ENCODE measurements at places on chromosomes 5 and 9. TPM values are rescaled to one million over a fixed set of nuclear protein-coding genes. Genes with fewer than 3 reads are reported as not detected.

DNA sequence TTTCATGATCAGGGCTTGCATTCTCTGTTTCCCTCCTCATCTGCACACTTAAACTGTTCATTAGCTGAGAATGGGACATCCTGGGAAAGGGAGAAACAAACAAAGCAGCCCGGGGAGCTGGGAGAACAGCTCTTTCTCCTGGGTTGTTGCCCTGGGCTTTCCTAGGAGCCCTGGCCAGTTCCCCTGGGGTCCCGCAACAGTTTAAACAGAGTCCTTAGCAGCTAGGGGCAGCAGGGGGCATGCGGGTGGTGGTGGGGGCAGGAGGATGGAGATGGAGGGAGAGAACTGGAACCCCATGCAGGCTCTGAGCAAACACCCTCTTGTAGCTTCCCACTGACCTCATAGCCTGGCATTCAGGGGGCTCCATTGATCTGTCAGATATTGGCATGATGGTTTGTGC is 209.1 kb upstream of the TBCA start:
- DNase-seq: no peak

GRCh38 chr9:129669141-129669718 is 3.8 kb downstream of the PRRX2 start:
- DNase-seq: no peak

- no peak for DNase-seq
These were observed 176.7 kb downstream of the FANCC start for GRCh38 chr9:95140821-95141220.

- DNase-seq: no peak
These were observed 222.9 kb upstream of the RIOK2 start for GRCh38 chr5:97405941-97406340.

- DNase-seq: no peak
These were observed 21.1 kb upstream of the LAMC3 start for GRCh38 chr9:130987738-130988399.

DNA sequence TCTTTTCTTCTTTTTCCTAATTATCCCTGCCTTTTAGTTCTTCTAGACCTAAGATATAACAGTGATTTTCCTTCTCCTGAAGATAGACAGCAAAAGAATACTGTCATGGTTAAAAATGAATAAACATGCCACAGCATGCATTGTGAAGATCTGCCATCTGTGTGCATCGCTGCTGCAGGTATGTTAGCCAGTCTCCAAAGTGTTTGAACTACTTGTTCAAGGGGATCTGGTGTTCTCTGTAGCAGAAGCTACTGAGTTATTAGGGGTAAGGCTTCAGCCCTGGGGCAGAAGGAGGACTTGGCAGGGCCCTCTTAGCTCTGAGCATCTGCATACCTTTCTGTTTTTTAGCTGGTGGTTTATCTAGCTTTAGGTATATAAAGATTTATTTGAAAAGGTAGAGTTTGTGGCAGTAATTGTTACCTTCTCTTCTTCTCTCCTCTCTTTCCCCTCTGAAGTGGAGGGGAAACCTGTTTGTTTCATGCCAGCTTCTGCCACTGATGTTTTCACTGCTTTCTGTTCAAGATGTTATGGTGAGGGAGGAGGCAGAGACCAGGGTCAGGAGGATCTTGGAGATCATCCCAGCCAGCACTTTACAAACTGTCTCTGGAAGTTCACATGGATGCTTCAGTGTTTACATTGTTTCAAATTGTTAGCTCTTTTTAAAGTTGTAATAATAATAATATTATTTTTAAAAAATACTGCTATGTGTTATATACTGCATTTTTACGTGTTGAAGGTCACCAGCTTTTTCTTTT is 25.2 kb downstream of the GALNT10 start:
- no peak for DNase-seq

- DNase-seq: no peak
These were observed 555.3 kb upstream of the ZNF462 start for GRCh38 chr9:106307670-106308069.

DNA sequence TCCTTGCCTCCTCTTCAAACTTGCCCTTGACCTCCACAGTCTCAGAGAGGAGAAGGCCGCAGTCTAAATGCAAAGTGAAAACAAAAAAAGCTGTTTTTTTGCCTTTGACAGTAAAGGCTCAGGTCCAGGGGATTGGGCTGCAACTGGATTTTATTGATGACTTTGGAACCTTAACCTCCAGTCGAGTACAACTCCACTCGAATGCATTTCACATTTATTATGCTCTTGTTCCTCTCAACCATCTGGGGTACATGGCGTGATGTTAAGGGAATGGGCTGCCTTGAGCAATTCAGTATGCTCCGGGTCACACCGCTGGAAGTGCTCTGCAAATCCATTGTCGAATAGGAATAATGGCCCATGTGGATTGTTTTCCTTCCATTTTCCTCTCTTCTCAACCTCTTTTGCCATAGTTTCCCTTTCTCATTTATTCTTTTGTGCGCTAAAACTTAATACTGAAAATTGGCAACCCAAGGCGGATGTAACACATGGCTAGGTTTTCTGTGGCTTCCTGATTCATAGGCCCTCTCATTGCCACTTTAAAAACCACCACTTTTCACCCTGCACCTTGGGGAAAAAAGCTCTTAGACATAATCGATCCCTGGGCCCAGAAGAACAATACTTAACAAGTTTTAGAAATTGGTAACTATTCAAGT is 34.3 kb downstream of the ITK start:
- no peak for DNase-seq

The PRDM9 gene
- not detected for polyA plus RNA-seq

The SPIN1 gene
- polyA plus RNA-seq: 54.6 TPM

DNA sequence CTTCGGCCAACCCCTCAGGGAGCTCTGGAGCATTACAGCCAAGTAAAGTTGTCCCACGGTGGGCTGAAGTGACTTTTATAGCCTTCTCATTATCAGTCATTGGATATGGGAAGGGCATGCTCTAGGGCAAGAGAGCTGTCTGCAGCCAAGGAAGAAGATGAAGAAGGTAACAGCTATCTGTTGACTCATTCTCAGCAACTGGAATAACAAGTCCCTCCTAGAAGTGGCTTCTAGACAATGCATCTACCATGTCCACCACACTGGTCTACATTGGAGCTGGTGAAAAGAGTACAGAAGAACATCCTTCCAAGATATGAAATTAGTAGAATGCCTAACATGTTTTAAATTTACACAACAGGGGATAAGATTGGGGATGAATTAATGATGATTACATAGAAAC is 524.2 kb downstream of the ACTL7B start:
- no peak for DNase-seq

- DNase-seq: no peak
These were observed 284.4 kb downstream of the PIK3R1 start for GRCh38 chr5:68499987-68500386.

The PLAC8L1 gene
- polyA plus RNA-seq: 0.84 TPM

DNA sequence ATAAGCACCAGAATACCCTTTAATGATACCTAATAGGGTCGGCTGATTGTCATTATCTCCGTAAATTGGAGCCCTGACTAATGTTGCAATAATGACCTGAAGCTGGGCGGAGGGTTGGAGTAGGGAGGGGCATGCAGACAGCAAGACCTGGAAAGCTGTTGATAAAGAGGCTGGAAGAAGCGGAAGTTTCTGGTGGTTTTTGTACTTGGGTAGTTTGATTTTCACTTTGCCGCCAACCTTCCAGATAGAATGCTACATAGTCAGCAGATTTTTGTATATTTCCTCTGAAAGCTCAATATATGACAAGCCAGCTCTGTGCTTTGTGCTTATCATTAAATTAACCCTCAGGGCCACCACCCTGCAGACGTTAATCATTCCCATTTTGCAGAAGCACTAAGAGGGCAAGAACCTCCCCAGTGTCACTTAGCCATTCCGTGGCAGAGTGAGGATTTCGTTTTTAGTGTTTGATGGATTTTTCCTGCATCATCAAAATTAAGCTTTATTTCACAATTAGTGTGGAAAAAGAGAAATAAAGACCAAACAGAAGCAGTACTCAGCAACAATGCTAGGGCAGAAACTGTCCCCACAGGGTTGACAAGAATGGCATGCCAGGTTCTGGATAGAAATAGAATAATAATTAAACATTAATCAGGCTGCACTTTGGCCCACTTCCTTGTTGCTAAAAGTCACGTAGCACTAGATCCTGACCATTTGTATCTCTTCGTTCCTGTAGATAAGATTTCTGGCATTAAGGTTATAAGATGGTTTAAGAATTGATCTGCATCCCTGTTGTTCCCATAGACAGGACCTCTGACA is 34.7 kb downstream of the DIRAS2 start:
- no peak for DNase-seq

GRCh38 chr5:108216890-108217289 is 165.0 kb downstream of the FBXL17 start:
- peak; percentile 37 for DNase-seq

- no peak for DNase-seq
These were observed 1290.6 kb upstream of the CDH6 start for GRCh38 chr5:29902859-29903258.

The HARS1 gene
- polyA plus RNA-seq: 87.1 TPM

- DNase-seq: no peak
These were observed 324.3 kb upstream of the RORB start for GRCh38 chr9:74172874-74173273.

GRCh38 chr5:171562822-171563221 is 143.4 kb downstream of the FGF18 start:
- no peak for DNase-seq

GRCh38 chr9:104494808-104495207 is 9.3 kb upstream of the OR13F1 start:
- DNase-seq: peak; percentile 18

GRCh38 chr5:42564689-42565356 is 141.6 kb downstream of the GHR start:
- DNase-seq: no peak

- DNase-seq: no peak
These were observed 66.4 kb upstream of the PITX1 start for GRCh38 chr5:135100431-135100830.
